ENCODE measurements at places on chromosomes 6 and 20.

DNA sequence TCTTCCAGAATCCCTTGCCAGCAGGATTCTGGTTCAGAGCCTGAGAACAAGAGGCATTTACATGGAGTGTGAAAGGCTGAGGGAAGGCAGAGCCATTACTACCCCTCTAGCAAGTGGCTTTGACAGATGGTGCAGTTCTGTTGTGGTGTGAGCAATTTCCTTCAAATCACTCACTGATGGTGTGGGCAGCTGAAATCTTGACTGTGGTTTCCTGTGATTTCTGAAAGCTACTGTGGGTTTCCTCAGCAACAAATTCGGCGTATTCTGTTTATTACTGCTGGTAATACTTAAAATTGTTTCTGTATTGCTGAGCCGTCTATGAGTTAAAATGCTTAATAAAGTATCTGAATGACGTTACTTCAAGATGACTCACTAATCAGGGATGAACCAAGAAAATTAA, 181.5 kb upstream of the TCF21 start:
- no peak overlapping the region for H3K27ac ChIP-seq
- no peak for DNase-seq
- H3K4me1 ChIP-seq: no peaks in the 10 kb centered on the region
- H3K27me3 ChIP-seq: no peaks in the 10 kb centered on the region
- H3K4me3 ChIP-seq: no peak overlapping the region

DNA sequence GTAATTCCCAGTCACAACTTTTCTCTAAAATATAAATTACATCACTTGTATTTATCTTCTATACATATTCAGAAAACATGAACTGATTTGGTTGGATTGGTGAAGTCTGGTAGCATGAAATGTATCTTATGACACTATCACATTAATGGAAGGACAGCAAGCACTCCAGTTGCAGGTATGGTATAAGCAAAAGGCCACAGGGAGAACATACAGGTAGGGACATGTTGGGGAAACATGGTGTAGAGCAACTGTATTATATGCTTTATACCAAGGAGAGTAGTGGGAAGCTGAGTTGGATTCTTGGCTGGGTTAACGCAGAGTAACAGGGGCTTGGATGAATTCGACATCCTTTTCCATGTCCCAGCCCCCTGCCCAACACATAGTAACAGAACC, 1.4 kb upstream of the VARS1 start:
- no peak for DNase-seq
- no peaks in the 10 kb centered on the region for H3K4me1 ChIP-seq
- H3K4me3 ChIP-seq: no peak overlapping the region
- no peaks in the 10 kb centered on the region for H3K27me3 ChIP-seq
- peaks cover 61% of the 10 kb centered on the region for H3K36me3 ChIP-seq

GRCh38 chr6:158825038-158825950, 6.1 kb upstream of the EZR start:
- no peaks in the 10 kb centered on the region for H3K36me3 ChIP-seq
- H3K27ac ChIP-seq: no peak overlapping the region
- H3K27me3 ChIP-seq: no peaks in the 10 kb centered on the region
- DNase-seq: no peak
- H3K4me1 ChIP-seq: no peaks in the 10 kb centered on the region

DNA sequence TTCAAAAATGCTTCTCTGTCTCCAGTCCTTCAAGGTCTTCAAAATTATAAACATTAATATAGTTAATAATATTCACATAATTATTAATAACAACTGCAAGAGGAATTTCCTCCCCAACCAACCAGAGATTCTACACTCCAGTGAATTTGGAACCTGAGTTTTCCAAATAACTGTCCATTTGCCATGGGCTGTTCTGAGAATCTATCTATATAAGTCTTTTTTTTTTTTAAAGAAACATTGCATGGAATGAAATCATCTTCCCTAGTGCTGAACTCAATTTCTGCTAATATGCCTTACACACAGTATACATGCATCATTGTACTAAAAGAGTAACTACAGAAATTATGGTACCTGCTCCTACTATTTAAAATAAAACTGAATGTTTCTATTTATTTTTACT, 113.9 kb downstream of the SLC22A3 start:
- no peak overlapping the region for H3K27ac ChIP-seq
- DNase-seq: no peak
- H3K4me1 ChIP-seq: no peaks in the 10 kb centered on the region
- H3K4me3 ChIP-seq: no peak overlapping the region

GRCh38 chr20:34621383-34622367, 55.2 kb downstream of the PIGU start:
- H3K36me3 ChIP-seq: peaks cover 6% of the 10 kb centered on the region
- peaks cover 1% of the 10 kb centered on the region for H3K4me1 ChIP-seq
- no peak overlapping the region for H3K27ac ChIP-seq
- H3K4me3 ChIP-seq: no peak overlapping the region
- no peak for DNase-seq

- H3K4me3 ChIP-seq: no peak overlapping the region
- H3K4me1 ChIP-seq: no peaks in the 10 kb centered on the region
- no peaks in the 10 kb centered on the region for H3K27me3 ChIP-seq
- H3K27ac ChIP-seq: no peak overlapping the region
- no peaks in the 10 kb centered on the region for H3K36me3 ChIP-seq
- peak; percentile 80 for DNase-seq
Observed at GRCh38 chr20:3710703-3711483, 1.5 kb downstream of the SIGLEC1 start.

- H3K4me3 ChIP-seq: no peak overlapping the region
- no peaks in the 10 kb centered on the region for H3K36me3 ChIP-seq
- no peak for DNase-seq
Observed at GRCh38 chr20:15618110-15618509, 955.1 kb downstream of the KIF16B start.

DNA sequence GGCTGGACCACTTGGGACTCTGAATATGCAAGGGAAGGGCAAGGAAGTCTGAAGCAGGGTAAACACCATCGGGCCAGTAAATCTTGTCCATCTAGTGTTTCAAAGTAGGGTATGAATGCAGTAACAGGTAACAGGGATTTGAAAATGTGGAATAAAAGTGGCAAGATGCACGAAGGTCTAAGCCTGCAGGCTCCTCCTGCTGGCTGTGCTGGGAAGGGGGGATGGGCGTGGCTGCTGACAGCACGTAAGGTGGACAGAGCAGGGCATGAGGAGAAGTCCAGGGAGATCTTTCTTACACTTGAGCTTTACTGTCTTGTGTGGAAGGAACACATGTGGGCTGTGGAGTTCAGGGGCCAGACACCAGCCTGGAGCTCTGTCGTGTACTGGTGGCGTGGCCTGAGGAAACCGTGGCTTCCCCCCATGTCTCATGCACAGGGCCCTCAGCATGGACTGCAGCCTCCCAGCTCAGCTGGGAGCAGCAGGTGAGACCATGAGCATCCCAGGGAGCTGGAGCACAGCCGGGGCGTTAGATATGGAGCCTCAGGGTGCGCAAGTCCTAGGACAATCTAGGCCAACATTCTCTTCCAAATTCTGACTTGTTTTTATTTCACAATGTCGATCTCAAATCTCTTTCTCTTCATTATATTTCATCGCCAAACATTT, 84.5 kb downstream of the SLC22A23 start:
- H3K36me3 ChIP-seq: no peaks in the 10 kb centered on the region
- DNase-seq: no peak
- peaks cover 2% of the 10 kb centered on the region for H3K4me1 ChIP-seq
- no peak overlapping the region for H3K27ac ChIP-seq

DNA sequence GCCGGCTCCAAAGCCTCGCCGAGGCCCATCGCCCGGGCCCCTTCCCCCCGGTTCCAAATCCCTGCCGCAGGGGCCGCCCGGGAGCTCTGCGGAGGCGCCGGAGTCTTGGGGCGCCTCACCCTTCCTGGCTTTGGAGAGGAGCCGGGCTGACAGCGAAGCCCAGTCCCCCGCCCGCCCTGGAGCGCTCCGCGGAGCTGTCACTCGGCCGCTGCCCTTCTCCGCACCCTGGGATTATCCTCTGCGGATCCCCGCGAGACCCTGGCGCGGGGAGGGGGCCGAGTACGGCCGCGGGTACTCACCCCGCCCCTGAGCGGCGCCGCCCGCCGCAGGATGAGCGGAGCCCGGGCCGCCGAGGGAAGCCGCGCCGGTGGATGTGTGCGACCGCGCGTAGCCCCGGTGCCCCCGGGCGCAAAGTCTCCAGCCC, 343 bp downstream of the SNAP91 start:
- H3K27me3 ChIP-seq: peaks cover 61% of the 10 kb centered on the region
- peak overlapping the region; percentile 93 for H3K4me3 ChIP-seq
- H3K27ac ChIP-seq: no peak overlapping the region
- peaks cover 6% of the 10 kb centered on the region for H3K4me1 ChIP-seq
- H3K36me3 ChIP-seq: no peaks in the 10 kb centered on the region

GRCh38 chr20:59738851-59739250, 134.5 kb downstream of the PHACTR3 start:
- no peaks in the 10 kb centered on the region for H3K4me1 ChIP-seq
- no peaks in the 10 kb centered on the region for H3K36me3 ChIP-seq
- no peak overlapping the region for H3K27ac ChIP-seq
- H3K27me3 ChIP-seq: no peaks in the 10 kb centered on the region
- no peak overlapping the region for H3K4me3 ChIP-seq

DNA sequence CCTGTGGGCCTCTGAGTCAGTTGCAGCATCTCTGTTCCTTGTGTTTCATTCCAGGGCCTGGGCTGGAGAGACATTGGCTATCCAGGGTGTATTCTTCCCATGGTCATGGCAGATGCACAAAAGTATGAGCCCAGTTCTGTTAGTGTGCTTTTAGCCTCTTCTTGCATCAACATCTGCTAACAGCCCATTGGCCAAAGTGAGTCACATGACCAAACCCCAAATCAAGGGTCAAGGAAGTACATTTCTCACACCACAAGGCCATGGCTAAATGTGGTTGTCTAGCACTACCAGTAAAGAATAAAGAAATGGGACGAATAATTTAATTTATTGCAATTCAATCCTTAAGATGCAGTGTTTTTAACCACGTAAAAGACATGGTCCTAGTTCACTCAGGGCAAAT, 43.9 kb downstream of the NRN1 start:
- peaks cover 9% of the 10 kb centered on the region for H3K4me1 ChIP-seq
- no peak overlapping the region for H3K27ac ChIP-seq
- no peaks in the 10 kb centered on the region for H3K27me3 ChIP-seq
- DNase-seq: no peak
- no peaks in the 10 kb centered on the region for H3K36me3 ChIP-seq
- H3K4me3 ChIP-seq: no peak overlapping the region

- H3K27ac ChIP-seq: peak overlapping the region; percentile 12
- DNase-seq: peak; percentile 83
- peak overlapping the region; percentile 75 for H3K4me3 ChIP-seq
- no peaks in the 10 kb centered on the region for H3K27me3 ChIP-seq
- no peaks in the 10 kb centered on the region for H3K36me3 ChIP-seq
Observed at GRCh38 chr6:14211562-14211942, 94.0 kb downstream of the CD83 start.

DNA sequence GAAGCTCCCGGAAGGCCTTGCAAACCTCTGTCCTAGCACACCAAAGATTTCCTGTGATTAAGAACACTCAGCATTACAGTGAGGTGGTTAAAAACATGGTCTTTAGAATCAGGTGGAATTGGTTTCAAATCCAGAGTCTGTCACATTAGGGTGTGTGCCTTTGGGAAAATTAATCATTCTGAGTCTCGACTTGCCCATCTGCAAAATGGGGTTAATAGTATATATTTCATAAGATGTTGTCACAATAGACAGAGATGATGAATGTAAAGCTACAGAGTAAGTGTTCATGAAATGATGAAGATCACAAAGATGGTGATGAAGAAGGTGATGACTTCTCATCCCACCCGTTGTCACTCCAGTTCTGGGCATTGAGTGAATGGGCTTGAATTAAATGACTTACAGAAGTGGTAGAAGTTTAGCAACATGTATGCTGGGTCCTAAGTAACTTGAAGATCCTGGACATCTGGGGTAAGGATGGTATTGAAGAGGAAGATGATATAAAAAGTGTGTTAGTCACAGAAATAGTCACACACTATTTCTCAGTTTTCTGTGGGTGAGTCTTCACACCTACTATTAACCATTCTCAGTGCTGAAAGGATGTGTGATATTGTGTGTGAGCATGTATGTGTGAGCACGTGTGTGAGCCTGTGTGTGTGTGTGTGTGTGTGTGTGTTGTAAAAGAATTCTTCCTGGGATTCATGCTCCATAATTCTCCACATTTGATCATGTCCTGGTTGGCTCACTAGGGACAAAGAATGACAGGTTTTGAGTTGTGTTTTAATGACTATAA, 28.0 kb upstream of the NEDD9 start:
- no peak overlapping the region for H3K27ac ChIP-seq
- no peak overlapping the region for H3K4me3 ChIP-seq
- no peaks in the 10 kb centered on the region for H3K27me3 ChIP-seq
- no peaks in the 10 kb centered on the region for H3K36me3 ChIP-seq
- no peak for DNase-seq
- H3K4me1 ChIP-seq: peaks cover 7% of the 10 kb centered on the region
